ENCODE measurements at places on chromosomes 4 and X.

DNA sequence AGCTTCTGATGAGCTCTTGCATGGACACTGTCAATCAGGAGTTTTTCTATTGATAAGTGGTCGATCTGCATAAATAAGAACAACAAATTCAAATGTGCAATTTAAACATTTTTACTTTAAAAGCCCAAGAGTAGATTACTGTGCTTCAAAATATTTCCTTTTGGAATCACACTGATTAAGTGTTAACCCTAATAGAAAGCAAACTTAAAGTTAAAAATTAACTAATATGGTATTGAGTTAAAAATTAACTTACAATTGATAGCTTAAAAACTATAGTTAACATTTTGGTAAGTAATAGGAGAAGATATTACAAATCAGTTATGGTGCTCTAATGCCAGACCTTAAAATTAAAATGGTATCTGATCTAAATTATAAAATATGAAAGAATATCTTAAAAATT lies 25.9 kb downstream of the MED14 start:
- DNase-seq, result no peak

DNA sequence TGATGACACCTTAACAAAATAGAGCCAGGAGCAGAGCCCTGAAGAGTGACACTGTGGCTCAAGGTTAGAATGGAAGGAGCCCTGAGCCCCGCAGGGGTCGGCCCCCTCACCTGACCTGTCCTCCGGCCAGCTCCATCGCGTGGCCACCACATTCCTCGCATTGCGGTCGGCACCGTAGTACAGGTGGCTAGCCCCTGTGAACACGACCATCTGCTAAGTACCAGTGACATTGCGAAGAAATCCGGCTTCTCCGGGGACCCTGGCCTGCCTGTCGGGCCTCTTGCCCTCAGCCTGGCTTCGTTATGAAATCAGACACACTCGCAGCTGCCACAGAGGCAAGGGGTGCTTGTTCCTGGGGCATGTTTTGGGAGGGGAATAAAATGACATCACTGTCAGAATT lies 179.0 kb downstream of the AFAP1 start:
- no peak for DNase-seq

DNA sequence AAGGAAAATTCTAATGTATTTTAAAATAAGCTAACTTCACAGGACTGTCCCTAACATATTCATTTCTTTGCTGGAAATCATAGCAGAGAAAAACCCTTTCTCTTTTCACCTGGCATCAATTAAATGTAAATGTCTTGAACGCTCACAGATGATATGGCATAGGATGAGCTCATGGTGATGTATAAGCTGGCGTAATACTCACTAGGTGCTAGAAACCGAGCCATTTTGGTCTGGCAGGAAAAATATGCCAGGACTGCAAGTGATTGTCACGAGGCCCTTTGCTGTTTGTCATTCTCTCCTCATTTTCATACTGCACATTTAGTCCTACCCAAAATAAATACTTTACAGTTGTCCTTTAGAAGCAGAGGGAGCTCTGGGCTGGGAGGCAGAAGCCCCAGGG lies 222.7 kb upstream of the LNX1 start:
- no peak for DNase-seq

GRCh38 chrX:124208660-124209059 lies 123.8 kb upstream of the TEX13D start:
- peak; percentile 90 for DNase-seq

GRCh38 chrX:10120331-10120730 lies 36.4 kb upstream of the CLCN4 start:
- no peak for DNase-seq

All from KBM-7 (cell line).